GM12864 (cell line): ENCODE measurements at places on chromosomes 3 and 15.

DNA sequence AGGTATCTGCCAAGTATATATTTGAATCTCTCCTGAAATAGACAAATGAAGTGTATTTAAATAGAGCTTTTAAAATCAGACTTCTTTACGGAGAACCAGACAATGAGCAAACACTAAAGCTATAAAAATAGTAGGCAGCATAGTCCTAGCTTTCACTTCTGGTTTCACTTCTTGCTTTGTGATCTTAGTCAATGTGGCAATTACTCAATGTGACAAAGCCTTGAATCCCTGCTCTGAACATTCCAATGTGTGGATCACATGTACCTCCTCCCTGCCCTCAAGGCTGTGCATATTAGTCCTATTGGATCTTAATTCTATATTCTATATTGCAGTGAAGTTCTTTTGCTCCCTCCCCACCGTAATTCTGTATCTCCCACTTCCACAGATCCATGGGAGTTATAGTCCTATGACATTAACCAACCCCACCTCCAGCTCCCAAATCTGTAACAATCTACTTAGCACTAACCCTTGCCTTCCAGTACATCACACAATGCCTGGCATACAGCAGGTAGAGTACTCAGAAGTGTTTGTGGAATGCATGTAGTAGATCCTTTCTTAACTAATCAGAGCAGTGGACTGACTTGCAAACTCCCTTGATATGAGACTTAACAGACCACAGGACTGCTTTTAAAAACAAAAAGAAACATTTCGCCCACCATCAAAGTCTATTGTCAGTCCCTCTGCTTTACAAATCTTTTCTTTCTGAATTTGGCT is 24.3 kb upstream of the CP start:
- DNase-seq: no peak

DNA sequence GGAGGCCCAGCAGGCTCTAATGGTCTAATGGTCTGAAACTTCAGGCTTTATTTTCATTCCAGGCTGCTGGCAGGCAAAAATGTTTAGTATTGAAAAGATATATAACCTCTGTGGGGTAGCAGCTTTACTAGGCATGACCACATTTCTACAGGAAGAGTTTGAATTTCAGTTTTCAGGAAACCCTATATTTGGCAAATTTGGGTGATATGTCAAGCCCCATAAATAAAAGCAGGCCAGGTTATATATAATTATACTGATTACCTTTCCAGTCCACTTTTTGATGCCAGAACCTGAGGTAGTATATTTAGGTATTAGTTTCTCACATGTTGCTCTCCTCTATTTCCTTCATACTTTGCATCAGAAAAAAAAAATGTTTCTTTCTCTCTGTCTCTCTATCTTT is 37.2 kb upstream of the PHLDB2 start:
- DNase-seq: no peak

GRCh38 chr15:64642875-64643274 is 132.5 kb downstream of the RBPMS2 start:
- no peak for DNase-seq

DNA sequence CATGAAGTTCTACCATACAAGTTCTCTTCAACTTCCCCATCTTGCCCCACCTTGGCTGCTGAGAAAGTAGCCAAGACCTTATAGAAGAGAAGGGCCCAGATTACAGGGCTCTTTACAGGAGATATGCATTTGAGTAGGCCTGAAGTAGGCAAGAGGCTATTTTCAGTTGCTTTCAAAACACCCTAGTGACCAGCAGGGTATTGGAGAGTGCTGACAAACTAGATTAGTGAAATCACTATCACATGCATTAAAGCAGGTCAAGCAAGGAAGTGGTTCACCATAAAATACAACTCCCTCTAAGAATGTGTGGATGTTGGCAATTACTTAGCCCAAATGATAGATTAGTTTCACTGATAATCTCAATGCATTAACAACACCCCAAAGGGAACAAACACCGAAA is 2.7 kb upstream of the LZTFL1 start:
- DNase-seq: no peak

DNA sequence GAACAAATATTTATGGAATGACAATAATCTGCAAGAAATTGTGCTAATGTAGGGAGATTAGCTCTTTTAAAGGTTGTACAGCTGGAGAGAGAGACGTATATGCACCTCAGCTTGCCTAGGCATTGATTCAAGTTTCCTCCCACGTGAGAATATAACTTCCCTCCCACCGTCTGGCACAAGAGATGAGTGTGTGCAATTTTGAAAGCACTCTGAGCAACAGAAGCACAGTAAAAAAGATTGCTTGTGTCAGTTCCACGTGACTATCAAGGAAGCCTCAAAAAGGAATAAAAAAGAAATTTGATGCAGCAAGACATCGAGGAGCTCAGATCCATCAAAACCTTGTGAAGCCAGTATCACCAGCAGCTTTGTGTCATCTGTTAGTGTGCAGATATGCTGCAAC is 435.3 kb downstream of the TUSC7 start:
- DNase-seq: no peak

DNA sequence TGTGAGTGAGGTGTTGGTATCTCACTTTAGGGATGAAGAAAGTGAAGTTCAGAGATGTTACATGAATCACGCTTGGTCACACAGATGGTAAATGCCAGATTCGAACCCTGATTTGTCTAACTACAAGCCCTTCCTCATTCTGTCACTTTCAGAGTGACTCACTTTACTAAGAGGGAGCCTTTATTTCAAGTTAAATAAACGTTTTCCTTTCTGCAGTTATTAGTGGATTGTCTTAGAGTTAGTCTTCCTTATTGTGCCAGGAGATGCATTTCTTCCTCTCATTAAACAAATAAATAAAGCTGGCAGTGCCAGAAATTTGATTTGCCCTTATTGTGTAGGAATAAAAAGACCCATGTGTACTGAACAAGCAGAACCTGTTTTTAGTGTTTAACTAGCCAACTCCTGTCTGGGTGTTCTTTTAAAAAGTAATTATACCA is 162.5 kb downstream of the AKAP13 start:
- no peak for DNase-seq

DNA sequence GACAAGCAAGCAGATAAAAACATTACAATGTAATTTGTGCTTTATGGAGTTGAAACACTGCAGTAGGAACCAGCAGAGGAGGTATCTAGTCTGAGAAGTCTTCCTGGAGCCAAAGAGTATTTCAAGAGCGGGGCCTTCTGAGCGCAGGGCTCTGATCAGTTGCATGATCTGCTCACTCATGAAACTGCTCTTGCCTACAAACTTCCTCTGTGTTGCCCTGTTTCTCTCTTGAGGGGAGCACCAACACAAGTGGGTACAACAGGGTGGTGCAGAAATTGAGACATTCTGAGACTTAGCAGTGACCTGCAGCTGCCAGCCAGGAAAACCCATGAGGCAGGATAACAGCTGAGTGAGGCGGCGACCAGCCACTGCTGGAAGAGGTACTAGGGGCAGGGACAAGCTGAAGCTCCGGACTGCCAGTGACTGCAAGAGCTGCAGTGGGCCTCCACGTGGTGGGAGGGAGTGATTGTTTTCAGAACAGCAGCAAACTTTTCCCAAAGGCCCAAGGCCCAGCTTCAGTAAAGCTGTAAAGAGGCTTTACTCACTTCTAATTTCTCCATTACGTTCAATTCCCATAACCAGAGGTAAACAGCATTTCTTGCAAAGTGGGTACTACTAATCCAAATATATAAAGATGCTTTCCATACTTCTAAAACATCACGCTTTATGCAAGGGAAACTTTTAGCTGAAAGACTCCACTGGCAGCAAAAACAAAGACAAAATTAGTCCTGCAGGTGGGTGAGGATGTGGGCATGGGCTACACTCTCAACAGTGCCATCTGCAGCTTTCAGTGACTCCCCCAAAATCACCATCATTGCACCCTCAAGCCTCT is 69.0 kb upstream of the LPP start:
- DNase-seq: no peak

GRCh38 chr3:40623567-40623966 is 98.8 kb downstream of the ZNF621 start:
- peak; percentile 65 for DNase-seq

DNA sequence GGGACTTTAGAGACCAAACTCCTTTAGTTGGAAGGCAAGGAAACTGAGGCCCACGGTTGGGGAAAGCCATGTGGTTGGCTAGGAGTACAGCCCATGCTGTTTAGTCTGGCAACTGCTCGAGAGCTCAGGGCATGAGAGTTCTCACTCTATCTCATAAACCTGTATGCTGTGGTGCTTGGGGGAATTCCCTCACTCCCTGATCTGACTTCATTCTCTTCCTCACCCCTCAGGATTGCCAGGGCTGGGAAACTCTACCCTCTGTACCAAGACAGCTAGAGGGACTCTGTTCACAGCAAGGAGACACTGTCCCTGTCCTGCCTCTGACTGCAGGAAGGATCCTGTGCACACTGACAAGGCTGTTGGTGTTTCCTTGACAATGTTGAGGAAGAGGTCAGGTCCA is 230.2 kb downstream of the ZNF621 start:
- no peak for DNase-seq

GRCh38 chr3:178078953-178079352 is 457.3 kb upstream of the KCNMB2 start:
- no peak for DNase-seq

DNA sequence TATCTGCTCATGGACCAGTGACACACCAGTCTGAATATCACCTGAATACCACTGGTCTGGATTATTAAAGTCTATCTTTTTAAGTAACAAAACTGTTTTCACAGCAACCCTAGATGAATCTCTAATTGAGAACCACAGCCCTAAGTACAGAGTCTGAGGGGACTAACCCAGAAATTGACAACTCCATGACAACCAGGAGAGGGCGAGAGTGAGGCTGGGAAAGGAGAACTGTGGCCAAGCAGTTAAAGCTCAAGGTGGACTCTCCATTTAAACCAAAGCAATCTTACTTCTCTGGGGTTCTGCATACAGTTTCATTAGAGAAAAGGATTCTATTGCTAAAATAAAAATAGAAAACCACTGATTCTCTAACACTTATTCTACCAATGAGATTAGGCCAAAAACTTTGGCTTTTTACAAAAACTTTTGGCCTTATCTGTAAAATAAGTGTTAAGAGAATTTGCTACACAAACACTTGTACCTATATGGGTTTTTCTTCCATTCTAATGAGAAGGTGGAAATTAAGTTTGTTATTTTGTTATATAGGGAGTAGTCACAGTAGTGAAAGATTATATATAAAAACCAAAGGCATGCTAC is 11.4 kb downstream of the NEK10 start:
- peak; percentile 41 for DNase-seq

DNA sequence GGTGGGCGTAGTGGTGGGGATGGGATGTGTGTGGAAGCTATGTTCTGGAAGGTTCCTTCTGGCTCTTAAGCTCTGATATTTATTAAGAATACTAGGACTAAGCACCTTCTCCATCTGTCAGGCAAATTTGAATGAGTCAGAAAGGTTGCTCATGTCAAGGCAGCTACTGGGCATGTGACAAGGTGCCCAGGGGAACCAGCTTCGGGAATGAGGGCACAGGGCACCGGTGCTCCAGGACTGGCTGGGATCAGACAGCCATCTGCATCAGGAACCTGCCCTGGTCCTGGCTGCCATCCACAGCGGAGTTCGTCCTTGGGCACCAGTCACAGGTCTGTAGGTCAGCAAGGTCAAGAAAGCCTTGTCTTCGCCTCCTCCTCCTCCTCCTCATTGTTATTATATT is 32.5 kb downstream of the CA12 start:
- DNase-seq: no peak

GRCh38 chr3:139916271-139916670 is 18.7 kb upstream of the CLSTN2 start:
- DNase-seq: no peak

- no peak for DNase-seq
These were observed 760.1 kb upstream of the CFAP20DC start for GRCh38 chr3:59809710-59810444.

GRCh38 chr3:126732281-126733060 is 28.4 kb downstream of the CHCHD6 start:
- no peak for DNase-seq

- DNase-seq: no peak
These were observed 26.6 kb upstream of the MGA start for GRCh38 chr15:41633609-41634008.

- no peak for DNase-seq
These were observed 72.5 kb upstream of the NEO1 start for GRCh38 chr15:72979791-72980190.

GRCh38 chr3:61580982-61581643 is 19.7 kb downstream of the PTPRG start:
- no peak for DNase-seq

GRCh38 chr15:98177966-98178592 is 217.6 kb downstream of the ARRDC4 start:
- DNase-seq: no peak

GRCh38 chr15:82918162-82918561 is 34.4 kb downstream of the HOMER2 start:
- no peak for DNase-seq

GRCh38 chr3:121545049-121545573 is 677 bp downstream of the POLQ start:
- no peak for DNase-seq

DNA sequence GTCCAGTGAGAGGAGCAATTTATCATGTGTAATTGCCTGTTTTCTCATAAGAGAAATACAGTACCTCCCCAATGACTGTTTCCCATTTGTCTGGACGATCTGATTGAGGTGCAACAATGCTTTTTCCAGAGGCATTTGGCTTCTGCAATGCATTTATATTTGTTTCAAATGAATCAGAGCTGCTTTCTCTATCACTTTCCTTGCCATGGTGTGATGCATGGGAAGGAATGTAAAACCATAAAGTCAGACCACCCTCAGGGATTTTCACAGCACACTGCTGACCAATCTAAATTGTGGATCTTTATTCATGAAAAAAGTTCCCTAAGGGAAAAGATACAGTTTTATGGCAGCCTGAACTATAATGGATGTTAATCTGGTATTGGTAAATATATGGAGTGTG is 333.0 kb downstream of the ZNF385D start:
- DNase-seq: no peak

DNA sequence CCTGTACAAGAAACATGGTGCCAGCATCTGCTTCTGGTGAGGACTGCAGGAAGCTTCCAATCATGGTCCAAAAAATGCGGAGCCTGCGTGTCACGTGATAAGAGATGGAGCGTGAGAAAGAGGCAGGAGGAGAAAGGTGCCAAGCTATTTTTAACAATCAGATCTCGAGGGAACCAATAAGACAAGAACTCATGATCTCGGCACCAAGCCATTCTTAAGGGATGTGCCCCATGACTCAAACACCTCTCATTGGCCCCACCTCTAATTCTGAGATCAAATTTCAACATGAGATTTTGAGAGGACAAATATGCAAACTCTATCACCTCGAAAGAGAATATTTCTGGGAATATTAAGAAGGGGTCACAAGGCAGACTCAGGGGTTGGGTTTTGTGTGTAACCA is 107.2 kb downstream of the PYDC2 start:
- no peak for DNase-seq

DNA sequence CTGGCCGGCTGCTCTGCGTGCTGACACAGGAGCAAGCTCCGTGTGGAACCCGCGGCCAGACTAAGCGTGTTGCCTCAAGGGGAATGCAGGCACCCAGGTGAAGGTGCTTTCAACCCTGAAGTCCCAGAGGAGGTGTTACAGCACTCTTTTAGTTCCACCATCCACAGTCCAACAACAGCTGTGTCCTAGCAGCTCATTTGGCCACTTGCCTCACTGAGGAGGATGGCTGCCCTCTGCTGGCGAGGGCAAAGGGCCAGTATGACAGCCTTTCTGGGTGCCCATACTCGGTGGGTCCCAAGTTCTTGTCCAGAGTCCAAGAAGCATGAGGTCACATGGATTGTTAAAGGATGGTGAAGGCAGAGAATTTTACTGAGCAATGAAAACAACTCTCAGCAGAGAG is 87.8 kb downstream of the C3orf85 start:
- DNase-seq: no peak
